WTC11 (cell line): ENCODE measurements at places on chromosomes 1 and 21.

GRCh38 chr1:5982868-5983267 lies 9.4 kb downstream of the NPHP4 start:
- DNase-seq: no peak
- H3K4me1 ChIP-seq: peaks cover 15% of the 10 kb centered on the region
- peaks cover 10% of the 10 kb centered on the region for H3K36me3 ChIP-seq
- H3K27ac ChIP-seq: no peak overlapping the region
- H3K4me3 ChIP-seq: no peak overlapping the region

DNA sequence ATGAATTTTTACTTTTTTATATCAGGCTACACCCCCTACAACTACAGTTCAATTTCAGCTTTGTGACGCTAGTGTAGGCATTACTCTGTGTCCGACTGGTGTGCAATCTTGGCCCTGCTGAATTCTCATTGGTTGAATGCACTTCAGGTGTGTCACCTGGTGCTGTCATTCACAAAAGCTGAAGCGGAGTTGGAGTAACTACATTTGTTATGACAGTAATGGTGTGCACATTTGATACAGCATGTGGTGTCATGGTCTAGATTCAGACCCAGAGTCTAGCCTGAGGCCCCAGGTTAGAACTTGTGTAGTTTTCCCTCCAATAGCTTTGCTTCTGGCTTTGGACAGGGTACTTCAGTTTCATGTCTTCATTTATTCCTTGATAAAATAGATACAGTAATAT lies 88.7 kb downstream of the C1orf94 start:
- H3K36me3 ChIP-seq: no peaks in the 10 kb centered on the region
- H3K4me3 ChIP-seq: no peak overlapping the region
- no peak overlapping the region for H3K27ac ChIP-seq
- peaks cover 32% of the 10 kb centered on the region for H3K27me3 ChIP-seq
- no peak for DNase-seq

GRCh38 chr1:223745731-223746130 lies 33.4 kb downstream of the CAPN2 start:
- peaks cover 3% of the 10 kb centered on the region; the same call in 1 of the 2 replicates for H3K36me3 ChIP-seq
- H3K4me3 ChIP-seq: no peak overlapping the region
- DNase-seq: no peak
- no peak overlapping the region for H3K27ac ChIP-seq
- peaks cover 30% of the 10 kb centered on the region for H3K27me3 ChIP-seq
- peaks cover 5% of the 10 kb centered on the region; the same call in 1 of the 2 replicates for H3K4me1 ChIP-seq

GRCh38 chr1:162135271-162135775 lies 65.8 kb downstream of the NOS1AP start:
- DNase-seq: no peak
- no peaks in the 10 kb centered on the region for H3K27me3 ChIP-seq
- no peak overlapping the region for H3K4me3 ChIP-seq
- H3K4me1 ChIP-seq: peaks cover 35% of the 10 kb centered on the region
